ENCODE measurements at places on chromosomes 3 and 15.

- H3K27me3 ChIP-seq = no peaks in the 10 kb centered on the region
- H3K36me3 ChIP-seq = no peaks in the 10 kb centered on the region
- DNase-seq = no peak
- no peaks in the 10 kb centered on the region for H3K4me1 ChIP-seq
These were observed 98.6 kb downstream of the MYRIP start for GRCh38 chr3:39907981-39908380.

DNA sequence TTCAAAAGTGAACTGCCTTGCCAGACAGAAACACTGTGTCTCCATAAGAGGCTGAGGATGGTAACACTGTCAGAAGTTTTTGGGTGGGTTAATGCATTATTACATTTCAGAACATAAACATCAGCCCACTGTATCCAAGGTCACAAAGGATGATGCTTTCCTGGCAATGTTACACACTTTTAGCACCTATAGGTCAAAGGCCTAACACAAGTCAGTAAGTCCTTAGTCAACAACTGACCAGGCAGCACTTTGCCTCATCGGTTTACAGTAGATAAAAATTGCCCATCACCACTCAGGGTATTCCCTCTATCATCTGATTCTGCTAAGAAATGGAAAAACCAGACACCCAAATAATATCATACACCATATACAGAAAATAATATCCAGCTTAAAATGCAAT lies 98.4 kb downstream of the CTNNB1 start:
- H3K27me3 ChIP-seq = no peaks in the 10 kb centered on the region
- DNase-seq = no peak
- no peaks in the 10 kb centered on the region for H3K4me1 ChIP-seq
- no peak overlapping the region for H3K27ac ChIP-seq
- H3K4me3 ChIP-seq = no peak overlapping the region

- no peak overlapping the region for H3K4me3 ChIP-seq
- H3K27ac ChIP-seq = no peak overlapping the region
- H3K36me3 ChIP-seq = no peaks in the 10 kb centered on the region
- H3K27me3 ChIP-seq = no peaks in the 10 kb centered on the region
These were observed 34.9 kb downstream of the FLNB start for GRCh38 chr3:58042947-58043707.

DNA sequence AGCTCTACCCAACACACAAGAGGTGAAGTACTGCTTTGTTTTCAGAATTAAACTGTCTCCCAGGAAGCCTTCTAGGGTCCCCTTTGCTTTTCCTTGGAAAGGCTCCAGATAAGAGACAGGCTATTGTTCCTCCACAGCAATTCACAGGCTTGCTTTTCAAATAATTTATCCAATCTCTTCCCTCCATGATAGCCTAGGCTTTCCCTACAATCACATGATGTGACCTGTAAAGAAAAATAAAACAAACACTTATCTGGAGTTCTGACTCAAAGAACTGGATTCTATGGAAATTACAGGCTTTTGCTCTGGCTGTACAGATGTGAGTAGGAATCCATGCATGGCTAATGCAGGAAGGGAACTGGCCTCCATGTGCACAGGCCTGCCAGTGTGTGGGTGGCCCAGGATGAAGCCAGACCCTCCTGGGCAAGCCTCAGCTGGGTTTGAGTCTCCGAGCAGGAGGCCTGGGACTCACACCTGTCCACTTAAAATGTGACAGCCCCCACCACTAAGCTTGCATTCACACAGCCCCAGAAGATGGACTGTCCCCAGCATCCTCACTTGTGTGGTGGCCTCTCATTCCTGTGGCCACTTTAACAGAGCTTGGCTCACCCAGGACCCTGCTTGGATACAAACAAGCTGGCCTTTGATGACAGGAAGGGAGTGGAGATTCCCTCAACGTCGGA lies 75.8 kb upstream of the LEKR1 start:
- H3K4me3 ChIP-seq = no peak overlapping the region
- DNase-seq = no peak
- H3K27me3 ChIP-seq = peaks cover 14% of the 10 kb centered on the region
- peaks cover 6% of the 10 kb centered on the region for H3K36me3 ChIP-seq
- no peaks in the 10 kb centered on the region for H3K4me1 ChIP-seq
- no peak overlapping the region for H3K27ac ChIP-seq

- no peak for DNase-seq
- H3K27ac ChIP-seq = no peak overlapping the region
- H3K27me3 ChIP-seq = no peaks in the 10 kb centered on the region
- H3K4me1 ChIP-seq = no peaks in the 10 kb centered on the region
These were observed 142.7 kb upstream of the LINGO1 start for GRCh38 chr15:77775373-77775772.

DNA sequence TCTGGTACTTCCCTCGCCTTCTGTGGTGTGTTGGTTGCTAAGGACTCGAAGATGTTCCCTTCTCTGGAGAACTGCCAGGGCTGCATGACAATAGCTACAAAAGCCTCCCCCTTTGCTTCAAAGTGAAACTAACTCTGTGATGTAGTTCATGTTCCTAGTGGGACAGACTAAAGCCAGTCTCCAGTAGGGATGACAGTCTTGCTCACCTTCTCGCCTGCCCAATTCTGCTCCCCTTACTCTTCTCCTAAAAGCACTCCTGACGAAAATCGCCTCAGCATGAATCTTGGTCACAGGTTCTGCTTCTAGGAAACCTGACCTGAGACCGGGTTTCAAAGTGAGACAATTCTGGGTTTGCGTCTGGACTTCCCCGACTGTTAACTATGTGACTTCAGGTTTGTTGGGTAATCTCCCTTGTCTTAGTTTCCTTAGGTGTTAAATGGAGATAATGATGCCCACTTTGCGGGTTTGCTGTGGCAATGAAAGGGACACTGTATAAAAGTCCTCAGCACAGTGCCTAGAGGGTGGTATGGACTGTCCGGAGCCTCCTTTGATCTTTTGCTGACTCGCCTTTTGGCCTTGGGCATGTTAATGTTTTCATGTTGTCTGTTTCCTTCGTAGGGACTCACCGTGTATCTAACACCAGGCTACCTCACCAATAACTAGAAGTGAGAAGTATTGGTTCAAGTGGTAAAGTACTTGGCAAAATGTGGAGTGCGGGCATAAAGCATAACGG lies 24.9 kb upstream of the THRB start:
- H3K36me3 ChIP-seq = no peaks in the 10 kb centered on the region
- H3K4me1 ChIP-seq = no peaks in the 10 kb centered on the region
- peaks cover 39% of the 10 kb centered on the region for H3K27me3 ChIP-seq
- DNase-seq = no peak
- no peak overlapping the region for H3K27ac ChIP-seq

DNA sequence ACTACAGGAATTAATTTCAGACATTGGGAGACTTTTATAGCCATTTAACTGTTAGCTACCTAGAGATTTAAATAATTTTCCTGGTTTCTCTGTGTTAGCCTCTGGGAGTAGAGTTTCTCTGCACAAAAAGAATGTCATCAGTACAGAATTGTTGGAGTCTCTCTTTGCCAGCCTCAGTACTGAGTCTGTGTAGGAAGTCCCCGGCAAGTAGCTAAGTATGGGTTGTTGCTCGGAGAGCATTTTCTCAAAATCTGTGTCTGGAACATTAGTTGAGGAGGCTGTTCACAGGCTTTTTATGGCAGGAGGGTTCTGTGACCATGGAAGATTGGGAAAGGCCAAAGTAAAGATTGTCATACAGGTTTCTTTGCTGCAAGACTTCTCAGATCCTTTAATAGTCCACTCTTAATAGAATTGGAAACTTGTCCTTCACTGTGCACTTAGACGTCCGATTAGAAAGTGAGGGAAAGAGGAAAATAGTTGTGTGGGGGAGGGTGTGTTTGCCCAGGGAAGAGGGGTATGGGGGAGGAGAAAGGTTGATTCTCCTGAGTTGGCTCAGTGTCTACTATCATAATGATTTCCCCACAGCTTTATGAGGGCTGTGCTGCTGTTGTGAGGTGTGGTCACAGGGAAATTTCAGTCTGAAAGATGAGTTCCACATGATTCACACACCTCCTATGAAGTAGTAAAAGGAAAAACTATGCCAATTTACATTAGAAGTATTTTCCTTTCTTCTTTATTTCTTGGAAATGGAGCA lies 207.1 kb downstream of the PTPRG start:
- DNase-seq = no peak
- no peak overlapping the region for H3K4me3 ChIP-seq
- H3K27ac ChIP-seq = no peak overlapping the region
- H3K36me3 ChIP-seq = no peaks in the 10 kb centered on the region
- H3K27me3 ChIP-seq = no peaks in the 10 kb centered on the region

GRCh38 chr3:116920826-116921610 lies 211.4 kb downstream of the TUSC7 start:
- H3K4me1 ChIP-seq = no peaks in the 10 kb centered on the region
- no peaks in the 10 kb centered on the region for H3K36me3 ChIP-seq
- no peak for DNase-seq
- no peak overlapping the region for H3K27ac ChIP-seq
- no peak overlapping the region for H3K4me3 ChIP-seq
- no peaks in the 10 kb centered on the region for H3K27me3 ChIP-seq

DNA sequence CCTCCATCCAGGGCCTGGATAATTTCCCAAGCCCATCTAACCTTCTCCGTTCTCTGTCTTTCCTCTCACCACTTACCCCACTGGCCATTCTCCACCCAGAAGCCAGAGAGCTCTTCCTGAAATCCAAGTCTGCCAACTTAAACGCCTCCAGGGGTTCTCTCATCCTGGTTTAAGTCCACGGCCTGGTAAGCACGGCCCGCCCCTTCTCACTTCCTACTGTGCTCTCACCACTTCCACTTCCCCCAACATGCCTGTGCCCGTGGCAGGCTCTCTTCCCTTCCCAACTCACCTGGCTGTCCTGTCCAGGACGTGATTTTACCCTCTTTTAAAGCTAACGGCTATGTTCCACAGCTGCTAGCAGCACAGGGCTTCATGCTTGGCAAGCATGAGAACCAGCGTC lies 1.7 kb upstream of the CX3CR1 start:
- DNase-seq = no peak
- no peak overlapping the region for H3K27ac ChIP-seq
- peaks cover 15% of the 10 kb centered on the region for H3K4me1 ChIP-seq
- H3K27me3 ChIP-seq = no peaks in the 10 kb centered on the region
- no peaks in the 10 kb centered on the region for H3K36me3 ChIP-seq

GRCh38 chr15:62847900-62848489 lies 194.6 kb upstream of the TPM1 start:
- no peak overlapping the region for H3K4me3 ChIP-seq
- DNase-seq = peak; percentile 68
- H3K27me3 ChIP-seq = peaks cover 4% of the 10 kb centered on the region
- no peaks in the 10 kb centered on the region for H3K36me3 ChIP-seq
- H3K4me1 ChIP-seq = no peaks in the 10 kb centered on the region
- no peak overlapping the region for H3K27ac ChIP-seq

- DNase-seq = no peak
- peaks cover 13% of the 10 kb centered on the region for H3K36me3 ChIP-seq
These were observed at the start of gene FBXL22 for GRCh38 chr15:63597038-63597790. Gene FBXL22, plus strand, starts transcription at chr15:63597387. Its CDS starts 6 bp downstream, at chr15:63597393.

GRCh38 chr3:80526153-80526552 lies 758.4 kb upstream of the ROBO1 start:
- no peaks in the 10 kb centered on the region for H3K4me1 ChIP-seq
- no peak for DNase-seq
- H3K27me3 ChIP-seq = no peaks in the 10 kb centered on the region
- no peak overlapping the region for H3K4me3 ChIP-seq
- no peak overlapping the region for H3K27ac ChIP-seq

DNA sequence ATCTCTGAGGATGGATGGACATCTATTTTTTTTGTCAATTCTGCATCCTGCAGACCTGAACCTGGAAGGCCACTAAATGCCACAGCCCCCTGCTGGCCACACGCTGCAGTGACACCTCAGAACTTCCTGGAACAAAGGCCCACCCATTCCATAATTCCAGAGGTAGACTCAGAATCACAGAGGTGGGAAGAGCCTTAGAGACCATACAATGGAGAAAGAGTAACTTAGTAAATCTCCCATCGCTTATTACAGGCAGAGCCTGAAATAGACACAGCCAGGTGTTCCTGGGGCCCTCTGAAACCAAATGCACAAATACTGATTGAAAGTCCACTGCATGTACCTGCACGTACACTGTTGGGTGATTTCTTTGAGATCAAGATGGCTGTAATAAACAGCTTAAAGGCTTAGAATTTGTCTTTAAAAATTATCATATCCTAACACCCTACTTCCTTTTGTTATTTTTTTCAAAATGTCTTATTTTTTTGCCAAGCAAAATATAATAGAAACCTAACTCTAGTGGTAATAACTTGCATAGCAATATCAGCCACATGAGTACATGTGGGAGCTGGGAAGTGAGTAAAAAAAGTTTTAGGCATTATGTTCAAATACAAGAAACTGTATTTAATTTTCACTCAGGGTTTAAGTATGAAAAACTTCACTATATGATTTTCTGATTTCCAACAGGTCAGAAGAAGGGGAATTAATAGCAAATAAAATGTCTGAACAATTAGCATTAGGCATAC lies 62.7 kb downstream of the EOMES start:
- no peak overlapping the region for H3K4me3 ChIP-seq
- H3K36me3 ChIP-seq = no peaks in the 10 kb centered on the region
- peaks cover 8% of the 10 kb centered on the region for H3K4me1 ChIP-seq

DNA sequence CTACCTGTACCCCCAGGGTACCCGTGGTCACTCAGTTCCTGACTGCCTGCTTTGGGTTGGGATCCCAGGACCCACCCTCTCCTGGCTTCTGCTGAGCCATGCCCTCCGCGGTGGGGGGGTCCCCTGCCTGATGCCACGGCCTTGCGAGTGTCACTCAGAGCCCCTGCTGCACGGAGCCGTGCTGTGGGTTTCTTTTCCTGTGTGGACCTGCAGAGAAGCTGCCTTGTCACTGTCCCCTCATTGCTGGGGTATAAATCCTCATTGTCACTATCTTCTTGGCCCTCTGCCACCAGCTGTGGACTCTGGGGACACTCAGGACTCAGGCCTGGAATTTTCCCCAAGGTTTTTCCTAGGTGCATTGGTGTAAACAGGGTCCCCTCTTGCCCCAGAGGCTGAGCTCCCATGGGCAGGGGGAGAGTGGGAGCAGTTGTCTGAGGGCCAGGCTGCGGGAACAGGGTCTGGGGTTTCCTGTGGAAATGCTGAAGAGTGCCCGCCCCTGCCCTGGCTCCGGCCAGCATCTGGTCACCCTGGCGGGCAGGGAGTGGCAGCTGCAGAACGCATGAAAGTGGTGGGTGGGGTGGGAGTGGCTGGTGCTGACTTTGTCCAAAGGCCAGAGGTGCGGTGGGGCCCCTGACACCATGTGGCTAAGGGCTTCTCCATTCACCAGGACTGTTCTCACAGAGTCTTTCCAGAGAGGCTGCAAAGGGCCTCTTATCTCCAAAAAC lies 191.7 kb downstream of the GOLGA6L6 start:
- DNase-seq = no peak
- no peaks in the 10 kb centered on the region for H3K27me3 ChIP-seq
- H3K27ac ChIP-seq = no peak overlapping the region
- H3K4me3 ChIP-seq = no peak overlapping the region

DNA sequence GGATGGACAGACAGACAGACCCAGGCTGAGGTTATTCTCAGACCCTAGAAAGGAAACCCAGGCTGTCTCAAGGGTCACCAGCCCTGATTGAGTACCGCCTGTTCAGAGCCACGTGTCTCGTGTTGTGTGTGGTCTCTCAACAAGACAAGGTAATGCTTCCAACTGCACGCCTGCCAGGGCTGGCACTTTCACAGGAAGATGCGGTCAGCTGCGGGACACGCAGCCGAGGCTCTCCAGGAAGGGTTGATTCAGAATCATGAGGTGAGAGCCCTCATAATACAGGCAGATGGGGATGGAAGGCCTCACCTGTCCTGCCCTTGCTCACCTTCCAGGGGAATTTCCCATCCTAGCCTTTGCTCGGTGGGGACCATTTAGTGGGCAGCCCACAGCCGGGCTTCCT lies 81.4 kb downstream of the TOP2B start:
- no peak overlapping the region for H3K4me3 ChIP-seq
- no peaks in the 10 kb centered on the region for H3K4me1 ChIP-seq
- no peaks in the 10 kb centered on the region for H3K27me3 ChIP-seq
- H3K36me3 ChIP-seq = no peaks in the 10 kb centered on the region
- H3K27ac ChIP-seq = no peak overlapping the region
- no peak for DNase-seq
